ENCODE measurements at places on chromosomes 7 and 10.

DNA sequence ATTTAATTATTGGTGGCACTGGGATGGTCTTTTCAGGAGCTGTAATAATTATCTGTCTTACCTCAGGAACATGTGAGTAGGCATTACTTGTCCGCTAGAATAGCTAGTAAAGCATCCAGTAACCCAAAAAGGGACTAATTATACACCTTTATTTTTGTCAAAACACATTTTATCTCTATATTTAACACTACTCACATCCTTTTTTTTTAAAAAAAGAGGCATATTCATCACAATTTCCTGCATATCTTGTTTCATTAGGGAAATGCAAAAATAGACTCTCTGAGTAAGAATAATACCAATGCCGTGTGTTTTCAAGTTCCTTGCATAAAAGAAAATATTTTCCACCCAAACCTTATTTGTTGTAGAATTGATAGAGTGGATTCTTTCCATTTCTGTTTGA is 99.5 kb downstream of the VTI1A start:
- DNase-seq: no peak

DNA sequence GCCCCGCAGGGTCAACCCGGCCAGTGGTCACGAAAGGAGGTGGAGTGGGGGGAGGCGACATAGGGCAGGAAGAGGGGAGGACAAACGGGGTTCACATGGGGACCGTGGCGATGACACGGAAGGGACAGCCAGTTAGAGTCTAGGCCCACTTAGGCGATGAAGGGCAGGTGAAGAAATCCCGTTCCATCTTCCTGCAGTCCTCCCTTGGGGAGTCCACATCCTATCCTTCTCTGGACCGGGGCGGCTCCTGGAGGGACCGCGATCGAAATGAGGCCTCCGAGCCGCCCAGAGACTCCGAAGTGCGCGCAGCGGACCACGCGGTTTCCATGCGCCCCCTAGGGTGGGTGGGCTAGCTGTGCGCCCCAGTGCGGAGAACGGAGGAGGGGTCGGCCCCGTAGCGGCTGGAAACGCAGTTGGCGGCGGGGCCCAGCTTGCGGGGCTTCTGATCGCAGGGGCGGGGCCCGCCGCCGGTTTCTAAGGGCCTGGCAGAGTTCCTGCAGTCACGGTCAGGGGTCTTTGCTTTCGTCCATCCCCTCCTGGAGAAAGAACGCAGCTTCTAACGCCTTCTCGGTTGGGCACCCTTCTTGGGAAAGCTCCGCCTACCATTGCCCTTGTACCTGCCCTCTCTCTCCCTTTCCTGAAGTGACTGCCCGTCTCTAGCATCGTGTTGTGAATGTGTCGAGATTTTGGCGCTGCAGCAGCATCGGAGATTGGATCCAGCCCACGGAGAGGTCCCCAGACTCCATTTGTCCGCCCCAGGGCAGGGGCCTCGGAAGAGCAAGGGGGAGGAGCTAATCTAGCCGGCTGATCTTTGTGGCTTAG is 17.9 kb upstream of the TMEM225B start:
- DNase-seq: peak; percentile 37

DNA sequence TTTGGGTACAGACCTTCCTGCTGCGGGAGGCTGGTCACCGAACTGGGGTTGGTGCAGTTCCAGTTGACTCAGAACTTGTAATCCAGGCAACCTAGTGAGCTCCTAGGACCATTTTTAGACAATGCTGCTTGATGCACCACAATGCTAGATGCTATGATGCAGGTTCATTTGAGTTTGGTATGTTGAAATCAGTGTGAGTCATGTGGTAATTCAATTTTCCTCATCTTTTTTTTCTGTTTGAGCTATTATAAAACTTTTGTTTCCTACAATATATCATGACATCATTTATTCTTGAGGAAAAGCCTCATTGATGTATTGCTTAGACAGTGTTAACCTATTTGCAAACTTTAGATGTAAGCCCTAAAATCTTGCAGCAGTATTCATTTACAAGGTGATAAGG is 40.9 kb upstream of the MTPN start:
- no peak for DNase-seq

DNA sequence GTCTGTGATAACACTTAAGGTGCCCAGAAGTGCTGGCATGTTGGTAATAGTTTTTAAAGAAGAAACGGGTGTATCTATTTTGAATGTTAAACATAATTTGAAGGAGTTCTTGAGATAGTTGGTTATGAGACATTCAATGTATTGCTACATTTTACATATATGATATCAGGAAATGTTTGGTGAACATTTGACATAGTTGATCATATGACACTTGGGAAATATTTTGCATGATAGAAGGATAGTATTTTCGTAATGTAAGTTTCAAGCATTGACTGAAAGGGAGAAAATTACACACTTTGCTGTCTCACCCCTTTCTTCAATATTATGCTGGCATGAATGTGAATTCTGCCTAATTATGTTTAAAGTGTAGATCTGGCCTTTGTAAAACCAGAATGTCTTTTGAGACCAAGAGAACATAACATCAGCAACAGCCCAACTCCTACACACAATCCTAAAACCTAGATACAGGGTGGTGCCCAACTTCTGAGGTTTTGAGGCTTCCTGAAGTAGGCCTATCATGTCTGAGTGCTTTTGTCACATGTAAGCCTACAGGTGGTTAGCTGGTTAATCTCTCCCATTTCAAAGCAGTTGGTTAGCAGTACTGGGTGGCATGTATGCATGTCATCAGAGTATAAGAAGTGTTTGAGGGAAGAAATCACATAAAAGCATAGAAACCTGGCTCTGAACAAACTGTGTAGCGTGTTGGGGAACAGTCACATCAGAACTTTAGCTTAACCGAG is 2.1 kb downstream of the ADD3 start:
- peak; percentile 10 for DNase-seq

DNA sequence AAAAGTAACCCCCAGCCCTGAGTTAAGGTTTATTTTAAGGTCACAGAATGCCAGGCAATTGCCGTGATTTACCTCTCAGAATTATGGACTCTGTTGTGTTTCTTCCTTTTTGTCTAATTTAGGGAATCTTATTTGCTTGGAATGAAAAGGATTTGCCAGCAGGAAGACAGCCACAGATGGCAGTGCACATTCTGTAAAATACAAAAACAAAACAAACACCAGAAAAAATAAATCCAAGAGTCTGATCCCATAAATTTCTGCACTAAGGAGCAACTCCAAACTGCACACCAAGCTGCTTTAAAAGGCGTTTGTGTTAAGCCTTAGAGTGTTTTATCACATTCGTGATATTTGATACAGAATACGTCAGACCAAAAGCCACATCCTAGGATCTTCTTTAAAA is 199.0 kb upstream of the C7orf33 start:
- no peak for DNase-seq

DNA sequence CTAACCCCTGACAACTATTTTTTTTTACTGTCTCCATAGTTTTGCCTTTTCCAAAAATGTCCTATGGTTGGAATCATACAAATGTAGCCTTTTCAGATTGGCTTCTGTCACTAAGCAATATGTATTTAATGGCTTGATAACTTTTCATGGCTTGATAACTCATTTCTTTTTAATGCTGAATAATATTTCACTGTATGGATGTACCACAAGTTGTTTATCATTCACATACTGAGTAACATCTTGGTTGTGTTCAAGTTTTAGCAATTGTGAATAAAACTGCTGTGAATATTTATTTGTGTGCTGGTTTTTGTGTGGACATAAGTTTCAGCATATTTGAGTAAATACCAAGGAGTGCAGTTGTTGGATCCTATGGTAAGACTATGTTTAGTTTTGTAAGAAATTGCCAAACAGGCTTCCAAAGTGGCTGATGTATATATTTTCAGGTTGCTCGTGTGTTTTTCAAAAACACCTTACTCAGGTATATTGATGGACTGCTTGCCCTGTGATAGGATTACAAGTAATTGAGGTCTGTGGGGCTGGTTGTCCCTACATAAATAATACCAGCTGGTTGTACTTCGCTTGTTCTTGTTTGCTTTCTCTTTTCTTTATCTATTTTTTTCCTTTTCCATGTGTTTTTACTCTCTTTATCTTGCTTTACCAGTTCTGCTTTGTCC is 23.0 kb downstream of the NRF1 start:
- DNase-seq: no peak

GRCh38 chr10:63634488-63635065 is 113.4 kb downstream of the REEP3 start:
- DNase-seq: no peak

- DNase-seq: no peak
Observed at GRCh38 chr10:101136007-101136707, 5.1 kb downstream of the TLX1 start.

- no peak for DNase-seq
Observed at GRCh38 chr7:31017721-31018120, 34.4 kb upstream of the ADCYAP1R1 start.

- no peak for DNase-seq
Observed at GRCh38 chr10:57917019-57917418, 350.7 kb downstream of the IPMK start.

- no peak for DNase-seq
Observed at GRCh38 chr10:102476466-102477141, 25.3 kb upstream of the C10orf95 start.

GRCh38 chr10:4770801-4771553 is 55.0 kb upstream of the AKR1E2 start:
- DNase-seq: no peak

- no peak for DNase-seq
Observed at GRCh38 chr10:102646610-102647442, 2.5 kb downstream of the TRIM8 start.

GRCh38 chr10:71266147-71266917 is 52.7 kb upstream of the SLC29A3 start:
- no peak for DNase-seq

DNA sequence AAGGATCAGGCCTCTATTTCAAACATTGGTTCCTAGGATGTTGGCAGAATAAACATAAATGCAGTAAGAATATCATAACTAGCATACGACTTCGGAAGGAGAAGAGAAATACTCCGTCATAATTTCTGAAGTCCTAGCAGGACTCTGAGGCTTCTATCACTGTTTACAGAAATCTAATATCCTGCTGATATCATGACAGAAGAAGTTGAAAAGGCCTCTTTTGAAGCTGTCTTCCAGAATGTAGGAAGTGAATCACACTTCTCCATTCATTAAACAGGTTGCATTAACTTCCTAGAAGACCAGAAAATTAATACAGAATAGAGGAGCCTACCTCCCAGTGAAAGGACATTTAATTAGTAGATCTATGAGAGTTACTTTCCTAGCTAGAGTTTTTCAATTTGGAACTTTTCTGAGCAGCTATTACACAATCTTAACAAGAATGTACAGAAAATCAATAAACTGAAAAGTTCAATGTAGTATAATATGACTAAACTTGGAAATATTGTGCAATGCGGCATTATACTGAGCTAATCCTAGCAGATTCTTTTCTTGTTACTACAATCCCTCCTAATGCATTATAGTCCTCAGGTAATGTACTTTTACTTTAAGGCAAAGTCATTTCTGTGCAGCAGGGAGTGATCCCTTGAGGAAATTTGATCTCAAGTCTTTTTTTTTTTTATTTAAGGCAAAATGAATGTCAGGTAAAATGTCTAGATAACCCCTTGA is 622.6 kb upstream of the CELF2 start:
- no peak for DNase-seq

DNA sequence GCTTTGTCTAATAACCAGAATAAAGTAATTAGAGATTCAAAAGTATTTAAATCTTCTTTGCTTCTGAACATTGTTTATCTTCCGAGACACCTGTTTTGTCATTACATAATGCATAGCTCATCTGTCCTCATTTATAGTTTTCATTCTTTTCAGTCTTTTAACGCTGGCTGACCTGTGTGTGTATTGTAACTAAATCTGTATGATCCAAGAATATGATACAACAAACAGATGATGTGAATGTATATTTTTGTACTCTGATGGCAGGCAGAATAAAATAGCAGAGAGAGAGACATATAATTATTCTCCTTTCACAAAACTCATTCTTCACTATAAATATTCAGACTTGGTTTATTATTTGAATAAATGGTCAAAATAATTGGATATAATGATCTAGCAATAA is 80.6 kb downstream of the ORC5 start:
- DNase-seq: no peak

DNA sequence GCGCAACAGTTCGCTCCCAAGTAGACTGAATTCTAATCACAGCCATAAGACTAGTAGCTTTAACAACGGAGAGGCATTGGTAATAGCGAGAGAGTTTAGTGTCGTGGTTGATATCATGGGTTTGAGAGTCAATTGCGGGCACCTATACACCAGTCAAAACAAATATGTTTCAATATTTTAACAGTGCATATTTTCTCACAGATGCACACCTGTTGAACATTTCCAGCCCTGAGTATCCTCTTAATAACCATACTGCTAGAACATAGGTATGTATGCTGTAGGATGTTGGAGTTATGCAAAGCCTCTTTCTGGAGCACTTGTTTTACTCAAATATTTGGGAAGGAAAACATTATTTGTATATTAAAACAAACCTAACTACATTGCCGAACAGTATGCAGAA is 92.9 kb downstream of the FAM107B start:
- DNase-seq: no peak

- DNase-seq: no peak
Observed at GRCh38 chr7:87474533-87475358, 734 bp downstream of the ABCB4 start.

DNA sequence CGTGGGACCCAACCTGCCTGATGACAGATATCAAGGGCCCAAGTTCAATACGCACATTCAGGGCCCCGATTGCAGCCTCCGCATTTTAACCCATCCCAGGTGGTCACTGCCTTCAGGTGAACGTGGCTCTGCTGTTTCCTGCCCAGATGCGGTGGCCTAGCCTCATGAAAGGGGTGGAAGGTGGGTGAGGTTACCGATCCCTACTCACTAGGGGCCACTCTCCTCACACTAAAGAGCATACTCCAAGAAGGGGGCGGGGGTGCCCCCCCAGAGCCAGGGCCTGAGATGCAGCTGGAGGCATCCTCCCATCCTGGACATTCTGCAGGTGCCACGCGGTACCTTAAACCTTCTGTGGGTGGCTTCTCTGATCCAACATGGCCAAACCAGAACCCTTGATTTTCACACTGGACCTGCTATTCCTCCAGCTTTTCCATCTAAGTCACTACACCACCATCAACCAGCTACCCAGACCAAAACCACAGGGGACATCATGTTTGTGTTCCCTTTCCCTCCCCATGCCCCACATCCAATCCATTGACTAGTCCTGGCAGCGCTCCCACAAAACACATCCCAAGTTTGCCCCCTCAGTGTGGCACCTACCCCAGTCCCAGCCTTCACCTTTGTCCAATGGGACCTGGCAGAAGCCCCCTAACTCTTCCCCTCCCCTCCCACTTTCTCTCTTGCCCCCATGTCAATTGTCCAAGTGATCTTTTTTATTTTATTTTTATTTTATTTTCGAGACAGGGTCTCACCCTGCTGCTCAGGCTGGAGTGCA is 30.0 kb downstream of the PRLHR start:
- no peak for DNase-seq

All from stimulated activated CD4-positive, alpha-beta T cell treated with anti-CD3 and anti-CD28 coated beads, TNF-alpha, amount 100 ng/mL, for 48 hours (primary cell).